Left renal pelvis (tissue), 4 donors: ENCODE measurements at places on chromosomes 7 and 10. TPM values are rescaled to one million over a fixed set of nuclear protein-coding genes. Genes with fewer than 3 reads are reported as not detected.

PAX4 gene
- not detected for polyA plus RNA-seq

GRCh38 chr7:88062238-88062637, 128.2 kb downstream of the ADAM22 start:
- no peak for DNase-seq

FAM221A gene
- polyA plus RNA-seq: 17.1 TPM

TMEM213 gene
- polyA plus RNA-seq: 45.7 TPM

- DNase-seq: no peak
Observed at GRCh38 chr7:80530136-80530535, 18.3 kb upstream of the GNAT3 start.
